Cortex of kidney (tissue), 1 donor: ENCODE measurements at places on chromosomes 2 and 18.

- no peak for DNase-seq
Measured at GRCh38 chr2:54083021-54083420, 32.4 kb upstream of the ACYP2 start.

- no peak for DNase-seq
Measured at GRCh38 chr2:183078163-183078463, 434 bp upstream of the DUSP19 start.

DNA sequence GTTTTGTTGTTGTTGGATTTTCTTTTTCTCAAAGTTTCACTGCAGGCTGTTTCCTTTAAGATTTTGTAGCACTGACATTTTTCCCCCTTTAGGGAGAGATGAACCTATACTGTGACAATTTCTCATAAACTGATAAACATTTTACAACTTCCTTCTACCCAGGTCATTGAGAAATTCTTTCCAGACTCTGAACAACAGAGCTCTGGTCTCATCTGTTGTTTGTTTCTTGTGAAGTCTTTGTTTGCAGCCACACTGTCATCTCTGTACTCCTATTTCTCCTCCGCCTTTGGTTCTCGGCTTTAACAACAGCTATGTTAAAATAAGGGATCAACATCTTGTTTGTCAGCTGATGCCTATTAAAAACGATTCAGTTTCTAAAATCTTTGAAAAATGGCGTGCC lies 167.6 kb downstream of the VWC2L start:
- no peak for DNase-seq

- DNase-seq, result no peak
Measured at GRCh38 chr18:57083485-57083884, 63.4 kb upstream of the BOD1L2 start.

DNA sequence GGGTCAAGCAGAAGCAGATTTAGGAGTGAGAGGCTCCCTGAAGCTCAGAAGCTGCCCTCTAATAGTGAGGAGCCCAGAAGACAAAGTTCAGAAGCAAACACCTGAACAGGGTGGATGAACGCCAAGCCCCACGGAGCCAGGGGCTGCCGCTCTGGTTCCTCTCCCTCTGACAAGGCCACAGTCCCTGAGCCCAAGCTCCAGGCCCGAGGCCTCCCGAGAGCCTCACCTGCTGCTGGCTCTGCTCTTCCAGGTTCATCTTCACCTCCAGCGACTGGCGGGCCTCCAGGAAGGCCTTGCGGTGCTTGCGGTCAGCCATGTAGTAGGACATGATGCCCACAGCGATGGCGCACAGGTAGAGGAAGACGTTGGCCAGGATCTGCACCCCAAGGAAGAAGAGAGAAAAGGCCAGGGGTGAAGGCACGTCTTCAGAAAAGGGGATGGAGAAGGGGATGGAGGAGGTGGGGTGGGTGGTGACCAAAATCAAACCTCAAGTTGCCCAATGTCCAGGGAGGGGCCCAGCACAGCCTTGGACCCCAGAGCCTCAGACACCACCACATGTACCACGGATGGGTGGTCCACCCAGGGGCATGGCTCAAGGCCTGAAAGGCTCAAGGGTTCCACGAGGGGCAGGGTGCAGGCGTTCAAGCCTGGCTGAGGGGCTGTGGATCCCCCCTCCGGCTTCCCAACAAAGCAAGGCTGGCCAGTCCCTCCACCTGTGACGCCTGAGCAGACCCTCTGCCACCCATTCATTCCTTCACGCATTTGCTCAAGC lies 47.5 kb downstream of the ADCY3 start:
- no peak for DNase-seq

DNA sequence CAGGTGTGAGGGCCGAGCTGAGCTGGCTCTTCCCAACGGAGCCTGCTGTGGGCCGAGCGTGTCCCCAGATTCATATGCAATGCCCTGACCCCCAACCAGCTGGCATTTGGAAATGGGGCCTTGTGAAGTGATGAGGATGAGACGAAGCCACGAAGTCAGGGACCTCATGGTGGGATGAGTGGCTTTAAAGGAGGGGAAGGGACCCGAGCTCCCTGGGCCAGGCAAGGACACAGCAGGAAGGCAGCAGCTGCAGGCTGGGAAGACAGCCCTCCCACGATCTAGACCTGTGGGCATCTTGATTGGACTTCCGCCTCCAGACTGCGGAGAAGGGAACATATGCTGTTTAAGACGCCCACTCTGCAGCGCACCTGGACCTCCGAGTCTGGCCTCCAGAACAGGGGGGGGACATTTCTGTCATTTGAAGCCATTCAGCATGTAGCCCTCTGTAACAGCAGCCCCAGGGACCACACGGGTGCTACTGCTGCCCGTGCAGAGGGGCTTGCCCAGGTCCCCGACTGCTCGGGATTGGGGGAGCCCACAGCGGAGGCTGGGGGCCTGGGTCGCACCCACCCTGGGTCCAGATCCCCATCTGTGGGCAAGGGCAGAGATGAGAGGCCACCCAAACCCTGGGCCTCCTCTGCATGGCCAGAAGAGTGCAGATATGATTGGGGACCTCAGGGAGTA lies 27.2 kb downstream of the KIF1A start:
- no peak for DNase-seq

DNA sequence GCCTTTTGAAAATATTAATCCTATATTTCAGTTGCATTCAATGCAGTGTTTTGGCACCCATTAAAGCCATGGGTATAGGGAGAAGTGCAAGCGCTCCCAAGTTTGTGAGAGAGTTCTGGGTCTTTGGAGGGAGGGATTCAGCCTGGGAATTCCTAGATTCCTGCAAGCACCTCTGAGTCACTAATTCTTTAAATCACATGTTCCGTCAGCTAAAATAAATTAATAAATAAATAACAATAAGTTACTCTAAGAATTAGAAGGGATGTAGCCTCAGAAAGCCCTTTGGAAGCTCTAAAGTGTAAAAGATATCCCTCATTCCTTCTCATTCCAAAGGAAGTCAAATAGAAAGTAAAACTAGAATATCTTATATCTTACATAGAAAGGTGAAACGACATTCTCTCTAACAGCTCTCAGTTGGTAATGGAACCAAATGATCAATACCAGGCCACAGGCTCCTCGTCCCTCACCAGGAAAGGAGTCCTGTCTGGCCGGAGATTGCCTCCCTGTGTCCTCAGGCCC lies 222.4 kb upstream of the RBBP8 start:
- DNase-seq, result no peak

GRCh38 chr2:223729781-223730180 lies 107.6 kb downstream of the AP1S3 start:
- DNase-seq, result no peak

- DNase-seq, result no peak
Measured at GRCh38 chr2:229454934-229455631, 184.0 kb upstream of the PID1 start.

- DNase-seq, result no peak
Measured at GRCh38 chr18:62518460-62519375, 4.1 kb upstream of the ZCCHC2 start.

DNA sequence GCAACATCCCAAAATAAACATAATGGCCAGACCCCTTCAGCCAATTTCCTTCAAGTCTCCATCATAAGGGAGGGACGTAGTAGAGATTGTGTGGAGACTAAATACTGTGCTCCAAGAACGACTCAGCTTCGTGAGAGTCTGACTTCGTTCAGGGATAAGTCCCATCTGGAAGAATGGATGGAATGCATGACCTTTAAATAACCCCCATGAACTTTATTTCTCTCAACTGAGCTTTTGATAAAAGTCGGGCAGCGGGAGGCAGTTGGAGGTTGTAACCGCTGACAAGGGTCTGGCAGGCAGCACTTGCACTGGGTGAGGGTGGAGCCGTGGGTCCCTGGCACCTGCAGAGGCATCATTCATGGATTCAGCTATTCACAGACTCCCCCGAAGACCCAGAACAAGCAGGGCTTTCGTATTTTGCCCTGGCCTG lies 115.9 kb downstream of the ZFP36L2 start:
- DNase-seq, result no peak

GRCh38 chr2:60885683-60886082 lies 4.3 kb downstream of the REL start:
- no peak for DNase-seq

- no peak for DNase-seq
Measured at GRCh38 chr2:208466151-208466919, 59.7 kb downstream of the PTH2R start.

GRCh38 chr2:65937379-65938160 lies 497.4 kb upstream of the MEIS1 start:
- no peak for DNase-seq

DNA sequence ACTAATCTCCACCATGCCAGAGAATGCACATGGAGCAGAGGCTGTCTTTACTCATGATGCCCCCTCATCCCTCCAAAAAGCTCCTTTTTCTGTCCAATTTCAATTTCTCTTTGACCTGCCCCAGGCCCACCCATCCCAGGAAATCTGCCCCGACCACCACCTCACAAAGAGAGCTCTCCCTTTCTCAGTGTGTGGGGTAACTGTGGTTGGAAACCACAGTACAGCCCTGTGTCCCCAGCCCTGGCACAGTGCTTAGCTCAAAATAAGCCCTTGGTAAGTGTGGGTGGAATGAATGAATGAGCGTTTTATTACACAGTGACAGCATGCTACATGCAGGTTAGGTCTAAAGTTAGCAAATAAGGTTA lies 43.7 kb upstream of the CAB39 start:
- DNase-seq, result no peak

DNA sequence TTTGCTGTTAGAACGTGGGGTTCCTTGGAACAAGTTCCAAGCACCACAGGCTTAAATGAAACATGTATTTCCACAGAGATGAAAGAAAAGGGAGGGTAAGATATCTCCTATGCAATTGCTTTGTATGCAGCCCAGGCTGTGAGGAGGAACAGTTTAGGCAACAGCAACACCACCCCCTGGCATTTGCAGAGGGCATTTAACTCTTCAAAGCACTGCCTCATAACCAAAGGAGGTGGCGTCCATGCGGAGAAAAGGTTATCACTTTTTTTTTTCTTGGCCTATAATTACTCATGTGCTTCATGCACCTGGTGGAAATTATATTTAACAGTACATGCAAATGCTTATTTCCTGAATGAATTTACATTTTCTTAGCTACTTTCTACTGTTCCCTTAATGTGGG lies 286.0 kb downstream of the LPIN1 start:
- no peak for DNase-seq

GRCh38 chr2:63614448-63614968 lies 25.7 kb downstream of the MDH1 start:
- no peak for DNase-seq

GRCh38 chr2:36843838-36844237 lies 122.5 kb downstream of the STRN start:
- no peak for DNase-seq

GRCh38 chr2:126846241-126846640 lies 52.4 kb upstream of the TEX51 start:
- no peak for DNase-seq

DNA sequence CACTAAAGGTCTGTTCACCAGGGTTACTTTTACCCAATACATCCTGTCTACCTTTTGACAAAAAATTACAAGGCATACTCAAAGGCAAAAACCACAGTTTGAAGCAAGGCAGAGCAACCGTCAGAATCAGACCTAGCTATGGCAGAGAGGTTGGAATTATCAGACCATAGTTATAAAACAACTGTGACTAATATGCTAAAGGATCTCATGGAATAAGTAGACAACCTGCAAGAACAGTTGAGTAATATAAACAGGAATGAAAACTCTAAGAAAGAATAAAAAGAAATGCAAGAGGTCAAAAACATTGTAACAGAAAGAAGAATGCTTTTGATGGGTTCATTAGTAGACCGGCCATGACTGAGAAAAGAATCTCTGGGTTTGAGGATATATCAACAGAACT lies 318.8 kb upstream of the KCNH7 start:
- no peak for DNase-seq

- no peak for DNase-seq
Measured at GRCh38 chr18:60740313-60740712, 367.7 kb upstream of the MC4R start.

- no peak for DNase-seq
Measured at GRCh38 chr18:3995476-3996102, 459.5 kb downstream of the DLGAP1 start.

DNA sequence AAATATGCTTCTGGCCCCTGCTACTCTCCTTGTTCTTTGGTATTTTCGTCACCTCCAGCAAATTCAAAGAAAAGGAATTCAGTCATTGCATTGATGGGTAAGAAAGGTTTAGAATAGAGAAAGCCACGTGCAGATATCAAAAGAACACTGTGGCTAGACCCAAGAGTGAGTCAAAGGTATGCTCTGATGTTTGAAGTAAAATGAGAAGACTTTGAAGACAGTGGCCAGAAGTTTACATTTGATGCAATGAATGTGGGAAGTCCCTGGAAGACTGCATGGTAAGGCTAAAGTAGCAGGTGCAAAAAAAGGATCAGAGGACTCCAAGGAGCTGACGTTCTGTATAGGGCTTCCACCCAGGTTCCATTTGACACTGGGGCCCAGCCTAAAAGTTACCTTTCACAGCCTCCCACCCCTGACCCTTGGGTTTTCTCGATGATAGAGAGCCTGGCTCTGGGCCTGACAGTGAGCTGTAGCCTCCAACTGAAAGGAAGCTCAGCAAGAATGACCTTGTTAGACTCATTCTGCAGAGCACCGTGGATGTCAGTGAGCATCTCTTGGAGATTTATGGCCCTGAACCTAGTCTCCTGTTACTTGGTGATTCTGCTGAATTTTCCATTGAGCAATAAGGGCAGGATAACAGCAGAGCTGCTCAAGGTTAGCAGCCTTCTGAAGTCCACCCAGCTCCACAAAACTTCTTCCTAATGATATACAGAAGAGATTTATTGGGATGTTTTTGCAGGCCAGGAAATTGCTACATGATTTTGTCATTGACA lies 223.7 kb upstream of the RBBP8 start:
- no peak for DNase-seq

DNA sequence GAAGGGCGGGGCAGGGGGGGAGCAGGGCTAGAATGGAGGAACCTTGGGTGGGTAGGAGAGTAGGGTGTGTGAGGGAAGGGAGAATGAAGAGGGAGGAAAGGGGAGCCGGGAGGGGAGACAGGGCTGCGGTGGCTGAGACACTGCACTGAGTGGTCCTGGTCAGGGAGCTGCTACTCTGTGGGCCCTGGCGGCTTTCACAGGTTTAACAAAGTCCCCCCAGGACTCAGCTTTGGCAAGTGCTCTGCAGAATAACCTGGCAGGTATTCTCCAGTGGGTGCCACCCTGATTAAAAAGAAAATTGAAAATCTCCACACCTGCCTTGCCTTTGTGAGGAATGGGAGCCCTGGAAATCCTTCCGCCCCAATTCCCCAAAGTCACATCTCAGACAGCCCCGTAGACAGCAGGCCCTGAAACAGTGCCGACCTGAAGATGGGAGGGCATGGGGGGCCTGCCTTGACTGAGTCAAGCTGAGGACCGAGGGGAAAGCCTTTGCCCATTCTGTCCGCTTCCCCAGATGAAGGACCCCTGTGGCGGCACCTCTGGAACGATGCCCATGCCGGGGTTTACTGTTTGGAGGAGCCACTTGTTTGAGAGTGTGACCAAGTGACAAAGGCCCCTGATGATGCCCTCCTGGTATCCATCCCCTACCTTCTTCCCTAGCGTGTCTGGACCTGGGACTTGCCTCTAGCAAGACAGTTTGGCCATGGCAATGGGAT lies 43.6 kb upstream of the OTOS start:
- no peak for DNase-seq

GRCh38 chr2:100840519-100840918 lies 20.6 kb downstream of the NPAS2 start:
- no peak for DNase-seq

- no peak for DNase-seq
Measured at GRCh38 chr2:8575038-8575833, 106.6 kb upstream of the ID2 start.
